ENCODE measurements at places on chromosomes 7 and 10.

GRCh38 chr7:18457832-18458231, 37.7 kb upstream of the HDAC9 start:
- no peak for DNase-seq

DNA sequence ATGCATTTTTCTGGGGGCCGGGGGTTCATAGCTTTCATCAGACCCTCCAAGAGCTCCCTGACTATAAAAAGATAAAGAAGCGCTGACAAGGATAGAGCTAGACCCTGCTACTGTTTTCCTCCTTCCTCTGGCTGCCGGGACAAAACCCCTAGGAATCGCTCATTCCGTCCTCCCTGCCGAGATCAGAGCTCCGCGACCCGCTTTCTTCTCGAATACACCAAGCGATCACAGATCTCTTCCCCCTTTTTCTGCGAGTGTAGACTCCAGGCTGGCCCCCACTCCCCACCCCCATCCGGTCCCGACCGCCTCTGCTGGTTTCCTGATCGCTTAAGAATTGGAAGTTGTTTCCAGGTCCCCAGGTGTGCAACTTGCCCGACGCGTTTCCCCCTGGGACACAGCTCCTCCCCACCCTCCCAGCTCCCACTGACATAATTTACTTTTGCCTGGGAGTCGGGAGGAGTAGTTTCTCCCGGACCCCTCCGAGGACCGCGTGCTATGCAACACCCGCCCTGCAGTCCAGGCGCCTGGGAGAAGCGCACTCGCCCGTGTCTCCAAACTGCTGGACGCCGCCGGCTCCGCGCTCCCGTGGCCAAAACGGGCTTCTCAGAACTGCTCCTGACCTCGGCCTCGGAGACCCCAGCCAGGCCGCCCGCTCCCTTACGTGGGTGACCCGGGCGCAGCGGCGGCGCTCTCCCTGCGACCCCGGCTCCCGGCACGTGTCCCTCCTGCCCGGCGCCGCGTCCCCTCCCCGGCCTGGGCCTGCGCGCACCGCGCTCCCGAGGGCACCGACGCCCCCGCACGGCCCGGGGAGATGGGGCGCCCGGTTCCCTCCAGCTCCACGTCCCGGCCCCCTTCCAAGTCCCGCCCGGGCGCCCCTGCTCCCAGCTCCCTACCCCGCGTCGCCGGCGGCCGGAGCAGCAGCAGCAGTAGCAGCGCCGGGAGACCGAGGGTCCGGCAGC, 552 bp downstream of the IL15RA start:
- peak; percentile 10 for DNase-seq

DNA sequence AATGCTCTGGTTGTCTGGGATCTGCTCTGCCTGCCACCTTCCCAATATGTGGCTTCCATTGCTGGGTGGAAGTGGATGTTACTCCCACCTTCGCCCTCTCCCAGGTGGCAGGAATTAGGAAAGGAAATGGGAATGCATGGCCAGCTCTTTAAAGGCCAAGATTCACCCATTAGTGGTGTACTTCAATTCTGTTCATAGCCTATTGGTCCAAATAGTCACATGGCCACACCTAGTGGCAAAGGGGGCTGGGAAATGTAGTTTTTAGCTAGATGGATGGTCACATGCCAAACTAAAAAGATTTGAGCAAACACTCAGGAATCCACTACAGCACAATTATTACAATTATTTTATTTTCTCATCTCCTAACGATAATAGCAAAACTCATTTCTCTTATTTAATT, 135.1 kb downstream of the NPY start:
- no peak for DNase-seq

DNA sequence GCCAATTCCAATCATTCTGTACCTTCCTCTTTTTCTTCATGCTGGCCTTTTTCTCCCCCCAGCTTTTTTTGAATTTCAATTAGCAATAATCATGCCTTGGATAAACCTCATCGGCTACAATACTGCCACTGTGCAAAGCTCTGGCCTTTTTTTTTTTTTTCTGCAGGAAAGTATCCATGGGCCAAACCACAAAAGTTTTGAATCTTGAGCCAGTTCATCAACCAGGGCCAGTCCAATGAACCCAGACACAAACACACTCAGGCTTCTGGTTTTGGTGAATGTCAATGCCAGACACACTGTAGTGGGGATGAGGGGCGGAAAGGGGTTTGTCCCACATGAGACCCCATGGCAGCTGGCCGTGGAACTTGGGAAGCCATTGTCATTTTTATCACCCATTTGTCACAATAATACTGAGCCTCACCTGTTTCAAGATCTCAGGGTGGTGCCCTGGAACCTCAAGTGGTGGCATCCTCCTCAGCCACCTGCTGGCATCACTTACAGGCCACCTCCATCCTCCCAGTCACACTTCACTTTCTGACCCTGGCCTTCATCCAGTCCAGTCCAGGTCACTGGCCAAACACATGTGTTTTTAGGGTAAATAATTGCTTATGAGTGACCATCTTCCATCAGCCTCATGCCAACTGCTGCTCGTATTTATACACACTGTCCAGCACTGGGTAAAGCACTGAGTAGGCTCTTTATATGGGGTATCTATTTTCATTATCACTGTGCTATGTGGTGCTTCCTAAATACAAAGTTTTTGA, 40.8 kb upstream of the TSPAN33 start:
- DNase-seq = no peak

DNA sequence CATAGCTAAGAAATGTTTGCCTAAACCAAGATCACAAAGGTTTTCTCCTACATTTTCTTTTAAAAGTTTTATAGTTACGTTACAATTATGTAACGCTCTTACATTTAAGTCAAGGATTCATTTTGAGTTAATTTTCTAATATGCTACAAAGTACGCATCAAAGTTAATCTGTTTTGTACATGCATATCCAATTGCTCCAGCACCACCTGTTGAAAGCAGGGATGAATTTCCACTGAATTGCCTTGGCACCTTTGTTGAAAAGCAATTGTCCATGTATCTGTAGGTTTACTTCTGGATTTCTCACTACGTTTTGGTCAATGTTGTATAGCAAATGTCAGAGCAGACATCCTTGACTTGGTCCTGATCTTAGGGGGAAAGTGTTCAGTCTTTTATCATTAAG, 59.6 kb downstream of the NEUROG3 start:
- DNase-seq = no peak

- DNase-seq = no peak
These were observed 51.7 kb downstream of the HSPA12A start for GRCh38 chr10:116690356-116691322.

DNA sequence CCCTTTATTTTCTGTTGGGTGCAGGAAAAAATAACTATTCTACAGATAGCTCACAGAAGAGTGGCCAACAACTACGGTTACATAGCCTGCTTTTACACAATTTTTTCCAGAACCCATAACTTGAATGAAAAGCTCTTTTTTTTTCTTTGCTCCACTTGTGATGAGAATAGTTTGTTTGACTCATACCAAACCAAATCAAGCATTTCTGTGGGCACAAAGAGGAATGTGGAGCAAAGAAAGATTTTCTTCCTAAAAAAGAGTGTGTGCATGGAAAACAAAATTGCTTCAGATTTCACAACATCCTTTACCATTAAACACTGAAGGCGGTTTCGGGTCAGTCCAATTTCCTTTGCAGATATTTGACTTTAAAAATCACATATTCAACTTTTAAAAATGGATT, 54.8 kb upstream of the RAB11FIP2 start:
- DNase-seq = no peak

GRCh38 chr7:55100544-55101327, 81.9 kb downstream of the EGFR start:
- DNase-seq = no peak

- DNase-seq = no peak
These were observed 211.4 kb downstream of the MDFIC start for GRCh38 chr7:115133248-115133647.

GRCh38 chr7:30301751-30302150, 17.4 kb downstream of the ZNRF2 start:
- DNase-seq = no peak

GRCh38 chr7:4998910-4999309, 39.9 kb upstream of the MMD2 start:
- no peak for DNase-seq

DNA sequence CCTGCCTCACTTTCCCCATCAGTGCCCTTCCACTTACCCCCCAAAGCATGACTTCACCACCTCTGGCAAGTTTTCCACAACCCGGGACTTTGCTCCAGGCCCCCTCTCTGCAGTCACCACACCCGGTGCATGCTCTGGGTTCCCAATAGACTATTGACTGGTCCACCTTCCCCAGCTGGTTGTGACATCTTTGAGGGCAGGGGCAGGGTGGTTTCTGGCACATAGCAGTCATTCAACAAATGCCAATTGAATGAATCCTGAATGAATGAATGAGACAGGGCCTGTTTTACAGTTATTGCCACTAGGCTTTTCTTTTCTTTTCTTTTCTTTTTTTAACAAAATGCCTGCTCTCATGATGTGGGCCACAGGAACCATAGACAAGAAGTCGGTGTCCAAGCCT, 28.8 kb upstream of the DOCK1 start:
- no peak for DNase-seq

DNA sequence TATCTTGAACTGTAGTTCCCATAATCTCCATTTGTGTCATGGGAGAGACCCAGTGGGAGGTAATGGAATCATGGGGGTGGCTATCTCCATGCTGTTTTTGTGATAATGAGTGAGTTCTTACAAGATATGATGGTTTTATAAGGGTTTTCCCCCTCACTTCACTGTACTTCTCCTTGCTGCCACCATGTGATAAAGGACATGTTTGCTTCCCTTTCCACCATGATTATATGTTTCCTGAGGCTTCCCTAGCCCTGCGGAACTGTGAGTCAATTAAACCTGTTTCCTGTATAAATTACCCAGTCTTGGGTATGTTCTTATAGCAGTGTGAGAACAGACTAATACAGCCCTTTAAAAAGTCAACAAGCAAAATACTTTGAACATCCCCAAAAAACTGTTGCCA, 427.7 kb downstream of the HTR7 start:
- no peak for DNase-seq

GRCh38 chr7:75537731-75538130, 45.6 kb downstream of the SPDYE5 start:
- no peak for DNase-seq

GRCh38 chr7:43164757-43165156, 52.3 kb downstream of the HECW1 start:
- no peak for DNase-seq

GRCh38 chr7:76347710-76348109, 11.1 kb downstream of the YWHAG start:
- no peak for DNase-seq

DNA sequence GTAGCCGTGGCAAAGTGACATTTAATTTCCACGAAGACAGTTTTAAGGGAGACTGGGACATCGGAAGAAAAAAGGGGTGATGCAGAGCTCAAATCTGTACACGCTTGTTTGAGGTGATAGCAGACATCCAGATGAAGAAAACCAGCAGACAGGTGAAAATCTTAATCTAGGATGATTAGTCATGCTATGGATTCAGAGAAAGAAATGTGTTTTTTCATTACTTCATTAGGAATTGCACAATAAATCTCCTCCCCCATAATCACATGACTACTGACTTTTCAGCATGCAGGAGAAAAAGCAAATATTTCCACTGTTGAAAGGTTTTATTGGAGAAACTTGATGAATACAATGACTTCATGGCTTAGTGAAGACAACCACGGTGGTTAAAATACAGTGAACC, 2.5 kb downstream of the NUDT5 start:
- no peak for DNase-seq

GRCh38 chr7:90178679-90179278, 24.5 kb downstream of the STEAP1 start:
- no peak for DNase-seq

DNA sequence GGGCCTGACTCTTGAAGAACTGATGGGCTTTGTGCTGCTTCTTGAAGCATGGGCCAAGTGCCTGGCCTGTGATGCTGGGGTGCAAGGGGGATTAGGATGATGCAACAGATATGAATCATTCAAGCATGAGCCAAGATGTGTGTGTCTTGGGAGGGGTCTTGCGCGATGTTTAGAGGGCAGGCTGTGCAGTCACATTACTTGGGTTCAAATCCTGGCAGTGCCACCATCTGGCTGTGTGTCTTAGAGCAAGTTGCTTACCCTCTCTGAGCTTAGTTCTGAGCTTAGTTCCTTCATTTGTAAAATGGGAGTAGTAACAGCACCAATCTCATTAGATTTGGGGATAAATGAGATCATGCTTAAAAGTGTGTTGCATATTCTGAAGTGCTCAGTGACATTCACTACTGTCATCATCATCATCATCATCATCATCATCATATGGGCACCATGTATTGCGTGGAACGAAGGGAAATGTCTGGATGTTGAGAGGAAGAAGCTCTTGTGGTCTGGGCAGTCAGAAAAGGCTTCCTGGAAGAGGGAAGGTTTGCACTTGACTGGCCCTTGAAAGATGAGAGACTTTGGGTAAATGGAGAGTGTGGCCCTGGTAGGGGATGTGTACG, 9.3 kb downstream of the UNC5B start:
- DNase-seq = no peak

- no peak for DNase-seq
These were observed 6.8 kb upstream of the LAT2 start for GRCh38 chr7:74202841-74203556.

- DNase-seq = no peak
These were observed 675.8 kb downstream of the PCDH15 start for GRCh38 chr10:54125098-54125747.

- DNase-seq = no peak
These were observed 77.8 kb upstream of the FAM133B start for GRCh38 chr7:92667816-92668535.

DNA sequence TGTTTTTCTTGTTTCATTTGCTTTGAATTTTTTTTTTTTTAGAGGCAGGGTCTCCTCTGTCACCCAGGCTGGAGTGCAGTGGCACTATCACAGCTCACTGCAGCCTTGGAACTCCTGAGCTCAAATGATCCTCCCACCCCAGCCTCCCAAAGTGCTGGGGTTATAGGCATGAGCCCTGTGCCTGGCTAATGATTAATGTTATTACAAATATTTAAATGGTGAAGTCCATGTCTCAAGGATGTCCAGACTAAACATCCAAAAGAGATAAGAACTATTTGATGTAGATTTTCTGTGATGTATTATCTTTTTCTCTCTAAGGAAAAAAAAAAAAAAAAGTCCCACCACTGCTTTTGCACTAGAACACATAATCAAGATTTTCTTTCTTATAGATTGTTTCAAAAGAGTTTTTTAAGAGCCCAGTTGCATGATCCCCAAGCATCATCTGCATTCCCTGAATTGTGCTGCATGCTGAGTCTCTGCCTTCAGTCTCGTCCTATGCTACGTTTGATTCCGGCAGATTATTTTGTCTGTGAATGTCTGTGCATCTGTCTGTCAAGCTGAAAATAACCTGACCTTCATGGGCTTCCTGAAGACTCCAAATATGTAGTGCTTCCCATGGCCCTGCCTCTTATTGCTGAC, 33.4 kb downstream of the MACROH2A2 start:
- no peak for DNase-seq
